Adrenal gland (tissue), 19 donors: ENCODE measurements at places on chromosomes 2 and 18.

- DNase-seq = no peak
These were observed 209.2 kb downstream of the ZNF407 start for GRCh38 chr18:74806700-74807416.

DNA sequence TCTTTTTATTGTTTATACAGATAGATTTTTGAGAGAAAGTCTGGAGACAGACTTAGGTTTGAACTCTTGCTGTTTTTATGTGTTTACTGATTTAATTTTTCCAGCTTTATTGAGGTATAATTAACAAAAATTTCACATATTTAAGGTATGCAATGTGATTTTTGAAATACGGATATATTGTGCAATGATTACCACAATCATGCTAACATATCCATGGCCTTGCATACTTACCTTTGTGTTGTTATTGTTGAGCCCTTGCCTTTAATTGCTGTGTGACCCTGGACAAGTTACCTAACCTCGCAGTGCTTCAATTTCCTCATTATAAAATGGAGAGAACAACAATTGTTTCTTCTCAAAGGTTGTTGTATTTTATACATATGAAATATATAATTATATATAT, 13.9 kb upstream of the RBMS1 start:
- no peak for DNase-seq

DNA sequence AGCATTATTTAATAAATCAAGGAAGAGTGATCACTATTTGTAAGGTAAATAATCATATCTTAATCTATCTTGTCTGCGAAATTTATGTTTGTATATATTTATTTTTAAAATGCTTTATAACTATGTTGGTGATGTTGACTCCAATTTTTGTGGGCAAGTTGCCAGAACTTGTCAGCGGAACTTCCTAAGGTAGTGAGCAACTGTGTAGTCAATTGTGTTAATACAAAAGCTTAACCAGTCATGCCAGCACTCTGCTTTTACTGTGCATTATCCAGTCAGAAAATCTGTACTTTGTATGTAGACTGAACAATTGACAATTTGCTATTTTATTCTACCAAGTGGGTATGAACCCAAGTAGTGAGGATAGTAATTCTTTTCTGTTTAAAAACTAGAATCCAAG, 61.9 kb upstream of the RND3 start:
- DNase-seq = no peak

DNA sequence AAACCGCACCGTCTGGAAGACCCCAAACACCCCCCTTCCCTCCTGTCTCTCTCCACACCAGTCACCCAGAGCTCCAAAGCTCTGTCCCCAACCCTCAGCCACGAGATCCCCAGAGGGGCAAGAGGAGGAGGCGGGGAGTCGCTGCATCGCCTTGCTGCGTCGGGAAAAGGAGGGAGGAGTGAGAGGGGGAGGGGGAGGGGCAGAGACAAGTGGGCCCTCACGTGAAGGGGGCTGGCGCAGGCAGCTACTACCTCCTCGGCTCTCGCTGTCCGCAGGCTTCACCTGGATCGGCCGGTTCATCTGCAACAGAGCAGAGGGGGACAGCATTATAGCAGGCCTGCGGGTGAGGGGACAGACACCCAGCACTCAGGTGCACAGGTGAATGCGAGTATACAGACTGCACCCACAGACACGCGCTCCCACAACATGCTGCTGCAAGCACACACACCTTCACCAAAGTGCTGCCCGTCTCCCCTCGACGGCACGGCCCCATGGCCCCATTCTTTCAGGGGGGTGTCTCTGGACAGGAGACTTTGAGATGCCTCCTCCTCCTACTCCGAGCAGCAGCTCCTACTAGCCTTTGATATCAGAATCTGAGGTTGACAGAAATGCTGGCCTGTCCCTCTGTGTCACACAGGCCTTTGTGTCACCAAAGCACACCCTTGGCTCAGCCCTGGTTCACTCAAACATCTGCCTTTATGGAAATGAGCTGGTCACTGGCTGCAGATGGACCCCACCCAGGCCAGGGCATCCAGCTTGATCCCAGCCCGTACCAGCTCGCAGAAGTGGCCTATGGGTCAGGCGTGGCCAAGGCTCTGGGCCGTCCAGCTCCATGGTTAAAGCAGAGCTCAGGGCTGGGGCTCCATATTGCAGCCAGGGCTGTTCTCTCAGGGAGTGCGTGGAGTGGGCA, 243.8 kb downstream of the CELF4 start:
- no peak for DNase-seq

DNA sequence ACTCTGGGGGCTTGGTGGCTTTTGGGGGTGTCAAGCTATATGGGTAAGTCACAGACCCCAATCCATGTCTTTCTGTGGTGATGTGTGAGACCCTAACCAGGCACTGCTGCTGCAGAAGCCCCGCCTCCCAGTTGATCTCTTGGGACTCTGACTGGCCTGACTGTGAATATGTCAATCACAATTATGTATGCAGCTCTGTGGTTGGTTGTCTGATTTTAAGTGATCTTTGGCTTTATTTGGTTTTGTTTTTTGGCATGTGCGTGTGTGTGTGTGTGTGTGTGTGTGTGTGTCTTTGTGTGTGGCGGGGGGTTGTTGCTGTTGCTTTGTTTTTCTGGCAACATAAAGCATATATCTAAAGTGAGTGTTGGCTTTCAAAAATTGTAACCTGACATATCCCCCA, 78.5 kb upstream of the GLS start:
- DNase-seq = no peak

DNA sequence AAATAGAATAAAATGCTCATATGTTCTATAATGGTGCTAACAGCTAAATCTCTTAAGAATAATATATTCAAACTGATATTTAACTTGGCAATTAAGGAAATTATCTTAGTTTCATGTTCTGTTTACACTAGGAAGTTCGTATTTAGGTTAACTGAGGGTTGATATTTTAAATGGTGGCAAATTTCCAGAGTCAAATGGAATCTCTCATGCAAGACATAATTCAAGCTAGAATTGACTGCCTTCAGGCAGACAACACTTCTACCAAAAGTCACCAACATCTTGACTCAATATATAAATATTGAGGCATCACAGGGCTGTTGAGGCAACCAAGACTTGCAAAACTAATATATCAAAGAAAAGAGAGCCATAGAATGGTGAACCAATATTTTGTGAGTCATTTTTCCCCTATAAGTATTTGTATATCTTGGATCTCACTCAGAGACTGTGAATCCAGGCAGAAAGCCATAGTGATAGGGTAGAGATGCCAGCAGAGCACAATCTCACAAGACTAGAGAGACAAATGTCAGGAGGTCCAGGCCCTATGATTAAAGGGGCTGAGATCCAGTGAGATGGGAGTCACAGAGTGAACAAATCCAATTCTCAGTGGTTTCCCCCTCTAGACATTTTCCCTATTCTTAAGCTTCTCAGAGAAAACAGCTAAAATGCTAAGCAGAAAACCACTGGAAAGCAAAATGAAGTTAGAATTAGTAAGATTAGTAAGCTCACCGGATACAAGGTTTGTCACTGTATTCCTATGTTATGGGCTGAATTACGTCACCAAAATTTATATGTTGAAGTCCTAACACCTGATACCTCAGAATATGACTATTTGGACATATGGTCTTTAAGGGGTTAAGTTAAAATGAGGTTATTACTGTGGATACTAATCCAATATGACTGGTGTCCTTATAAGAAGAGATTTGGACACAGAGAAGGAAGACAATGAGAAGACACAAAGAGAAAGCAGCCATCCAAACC, 358.2 kb upstream of the UBE2E3 start:
- no peak for DNase-seq

DNA sequence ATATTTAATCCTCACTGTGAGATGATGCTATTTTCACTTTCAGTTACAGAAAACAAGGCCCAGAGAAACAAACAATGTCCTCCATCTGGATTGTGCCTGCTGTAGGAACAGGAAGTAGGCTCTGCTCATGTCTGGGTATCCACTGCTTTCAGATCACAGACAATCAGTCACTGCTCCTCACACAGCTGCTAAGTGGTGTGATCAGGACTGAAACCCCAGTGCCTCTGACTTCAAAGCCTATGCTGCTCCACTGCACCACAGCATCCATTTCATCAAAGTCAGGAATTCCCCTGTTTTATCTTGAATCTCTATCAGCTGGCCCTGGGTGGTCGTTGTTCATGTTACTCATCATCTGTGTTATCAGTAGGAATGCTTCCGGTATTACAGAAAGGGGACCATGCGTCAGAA, 303.8 kb upstream of the TRIB2 start:
- no peak for DNase-seq

DNA sequence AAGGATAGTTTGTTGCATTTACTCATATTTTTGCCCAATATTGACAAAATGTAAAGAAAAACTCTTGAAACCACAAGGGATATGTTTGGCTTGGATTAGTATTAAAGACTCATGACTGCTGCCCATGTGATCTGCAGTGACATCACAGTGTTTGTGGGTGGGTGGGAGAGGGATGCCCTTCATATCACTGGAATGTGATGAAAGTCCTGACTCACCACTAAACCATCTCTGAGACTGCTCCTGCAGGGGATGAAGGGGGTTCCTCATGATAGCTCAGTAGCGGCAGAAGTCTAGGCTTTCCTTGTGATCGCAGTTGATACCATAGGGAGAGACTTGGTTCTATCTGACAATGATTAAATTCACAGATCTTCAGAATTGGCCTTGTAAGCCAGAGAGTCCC, 451.2 kb downstream of the CNTNAP5 start:
- no peak for DNase-seq

DNA sequence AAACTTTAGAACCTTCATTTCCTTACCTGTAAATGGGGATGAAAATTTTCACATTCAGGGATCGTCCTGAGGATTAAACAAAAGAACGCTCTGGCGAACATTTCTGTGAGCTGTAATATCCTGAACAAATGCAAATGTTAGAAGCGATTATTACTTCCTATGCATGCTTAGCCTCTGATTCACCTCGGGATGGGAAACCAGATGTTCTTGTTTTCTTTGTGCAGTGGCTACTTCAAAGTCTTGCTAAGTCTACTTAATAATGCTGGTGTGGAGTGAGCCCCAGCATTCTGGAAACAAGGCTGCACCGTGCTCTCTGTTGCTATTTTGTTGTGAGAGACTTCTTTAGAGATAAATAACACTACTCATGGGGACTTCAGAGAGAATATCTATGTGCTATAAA, 119.1 kb upstream of the PELI1 start:
- DNase-seq = no peak

DNA sequence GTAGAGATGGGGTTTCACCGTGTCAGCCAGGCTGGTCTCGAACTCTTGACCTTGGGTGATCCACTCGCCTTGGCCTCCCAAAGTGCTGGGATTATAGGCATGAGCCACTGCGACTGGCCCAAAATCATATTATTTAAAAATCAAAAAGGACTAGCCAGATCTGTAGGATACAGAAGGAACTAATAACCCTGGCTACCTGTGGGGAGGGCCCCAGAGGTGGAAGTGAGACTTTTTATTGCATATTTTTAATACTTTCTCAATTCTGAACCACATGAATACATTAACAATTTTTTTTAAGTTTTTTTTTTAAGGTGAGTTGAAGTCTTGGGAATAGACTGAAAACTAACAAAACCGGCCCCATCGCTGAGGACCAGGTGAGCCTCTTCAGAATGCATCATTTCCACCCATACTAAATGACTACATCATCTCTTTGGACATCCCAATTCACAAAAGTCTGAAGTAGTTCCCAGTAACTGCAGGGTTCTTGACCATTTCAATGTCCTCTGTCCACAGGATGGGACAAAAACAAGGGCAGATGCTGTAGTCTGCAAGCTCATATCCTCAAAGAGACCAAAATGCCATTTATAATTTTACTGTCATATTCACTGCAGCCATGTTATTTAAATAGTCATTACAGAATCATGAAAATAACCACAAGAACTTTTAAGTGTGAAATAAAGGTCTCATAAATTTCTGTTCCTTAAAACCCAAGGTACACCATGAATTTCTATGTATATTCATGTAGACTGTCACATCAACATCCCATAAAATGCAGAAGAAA, 21.4 kb downstream of the RPL31 start:
- no peak for DNase-seq

GRCh38 chr18:67376372-67376771, 140.1 kb downstream of the DSEL start:
- DNase-seq = no peak

DNA sequence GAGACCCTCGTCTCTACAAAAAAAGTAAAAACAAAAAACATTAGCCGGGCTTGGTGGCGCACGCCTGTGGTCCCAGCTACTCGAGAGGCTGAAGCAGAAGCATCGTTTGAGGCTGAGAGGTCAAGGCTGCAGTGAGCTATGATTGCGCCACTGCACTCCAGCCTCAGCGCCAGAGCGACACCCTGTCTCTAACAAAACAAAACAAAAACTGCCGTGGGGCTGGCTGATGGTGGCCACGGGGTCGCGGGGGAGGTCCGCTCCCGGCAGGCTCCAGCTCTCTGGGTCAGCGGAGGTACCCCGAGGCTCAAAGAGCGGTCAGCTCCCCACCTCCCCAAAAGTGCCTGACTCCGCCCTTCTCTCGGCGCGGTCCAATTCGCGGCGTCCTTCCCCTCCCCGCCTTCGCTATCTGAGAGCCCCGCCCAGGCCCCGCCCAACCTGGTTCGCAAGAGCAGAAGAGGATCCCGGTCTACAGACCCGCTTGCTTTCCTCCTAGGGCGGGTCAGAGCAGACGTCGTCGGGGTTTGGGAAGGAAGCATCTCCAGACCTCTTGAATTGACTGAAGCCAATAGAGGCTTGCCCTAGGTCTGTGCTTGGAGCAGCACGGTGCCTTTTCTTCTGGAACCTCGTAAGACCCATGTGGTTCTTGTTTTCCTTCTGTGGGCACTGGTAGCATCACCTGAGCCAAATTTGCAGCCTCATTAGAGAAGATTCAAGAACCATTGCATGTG, 7.8 kb downstream of the RAX start:
- no peak for DNase-seq

DNA sequence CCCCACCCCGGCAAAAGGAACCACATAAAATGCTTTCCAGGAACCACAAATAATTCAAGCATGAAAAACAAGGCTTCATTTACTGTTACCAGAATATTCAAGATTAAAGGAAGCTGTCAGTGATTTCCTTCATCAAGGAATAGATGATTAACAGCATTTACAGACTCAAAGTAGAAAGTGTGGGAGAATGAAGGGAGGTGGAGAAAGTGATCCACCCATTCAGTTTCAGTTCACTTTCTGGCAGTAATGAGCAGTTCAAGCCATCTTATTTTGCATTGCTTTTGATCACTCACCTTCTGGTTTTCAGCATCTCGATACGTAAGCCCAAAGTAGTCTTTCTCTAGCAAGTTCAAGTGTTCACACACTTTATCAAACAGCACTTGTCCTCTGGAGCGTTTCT, 99.0 kb downstream of the EPB41L3 start:
- DNase-seq = no peak

DNA sequence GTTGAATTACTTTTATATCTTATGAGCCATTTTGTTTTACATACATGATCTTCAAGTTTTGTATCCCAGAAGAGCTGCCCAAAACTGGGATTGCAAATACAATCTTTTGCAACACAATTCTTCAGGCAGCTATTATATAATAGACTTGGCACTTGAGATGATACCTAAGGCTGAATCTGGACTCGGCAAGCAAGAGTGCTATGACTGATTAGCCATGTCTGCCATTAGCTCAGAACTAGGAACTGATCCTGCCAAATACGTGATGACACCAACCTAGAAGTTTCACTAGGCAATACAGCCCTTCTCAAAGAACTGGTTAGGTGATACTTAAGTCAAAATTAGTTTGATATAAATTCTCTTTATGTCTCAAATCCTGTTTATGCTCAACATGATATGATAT, 619.6 kb downstream of the CPS1 start:
- DNase-seq = no peak

- no peak for DNase-seq
These were observed 3.8 kb upstream of the RPS7 start for GRCh38 chr2:3571284-3571683.

- DNase-seq = no peak
These were observed 273.8 kb downstream of the TRIB2 start for GRCh38 chr2:12990523-12990922.

GRCh38 chr2:211673133-211673905, 865.3 kb downstream of the ERBB4 start:
- DNase-seq = no peak
